ENCODE measurements at places on chromosomes 7 and 10. TPM values are rescaled to one million over a fixed set of nuclear protein-coding genes. Genes with fewer than 3 reads are reported as not detected.

Gene CPA4
- 495 TPM for total RNA-seq

Gene ARHGEF35
- not detected for total RNA-seq

Gene GRID2IP
- 0.22 TPM for total RNA-seq

DNA sequence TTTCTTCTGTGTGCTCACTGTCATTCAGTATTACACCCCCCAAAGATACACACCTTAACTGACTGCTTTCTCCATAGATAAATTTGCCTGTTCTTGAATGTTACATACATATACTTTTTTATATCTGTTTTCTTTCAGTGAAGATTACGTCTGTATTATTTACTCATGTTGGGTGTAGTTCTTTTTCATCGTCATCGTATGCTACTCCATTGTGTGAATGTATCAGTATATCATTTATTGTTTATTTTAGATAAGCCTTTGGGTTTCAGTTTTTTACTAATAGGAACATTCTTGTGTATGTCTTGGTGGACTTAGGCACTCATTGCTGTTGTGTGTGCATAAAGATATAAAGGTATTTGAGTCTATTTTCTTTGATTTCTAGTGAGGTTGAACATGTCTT lies 64.4 kb downstream of the SEPTIN7 start:
- DNase-seq: no peak

DNA sequence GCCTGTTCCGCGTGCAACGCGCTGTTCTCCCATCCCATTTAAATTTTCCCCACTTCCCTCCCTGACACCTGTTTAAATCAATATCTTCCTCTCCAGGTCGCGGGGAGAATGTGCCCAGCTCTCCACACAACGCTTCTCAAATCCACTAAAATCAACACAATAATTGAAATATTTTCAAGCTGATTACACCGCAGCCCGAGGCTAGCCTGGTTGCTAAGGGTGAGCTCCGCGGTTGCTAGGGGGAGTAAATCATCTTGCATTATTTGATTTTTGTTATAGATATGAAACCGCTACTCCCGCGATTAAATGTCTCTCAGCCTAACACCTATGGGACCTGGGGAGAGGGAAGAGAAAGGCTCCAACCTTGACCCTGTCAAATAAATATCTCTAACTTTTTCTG lies 36.2 kb downstream of the UNCX start:
- no peak for DNase-seq

GRCh38 chr7:111835066-111835465 lies 272.8 kb upstream of the IMMP2L start:
- DNase-seq: peak; percentile 68

- peak; percentile 87 for DNase-seq
Measured at GRCh38 chr10:117007080-117007479, 2.1 kb upstream of the SHTN1 start.

GRCh38 chr10:87544721-87545120 lies 40.0 kb downstream of the MINPP1 start:
- DNase-seq: peak; percentile 24

DNA sequence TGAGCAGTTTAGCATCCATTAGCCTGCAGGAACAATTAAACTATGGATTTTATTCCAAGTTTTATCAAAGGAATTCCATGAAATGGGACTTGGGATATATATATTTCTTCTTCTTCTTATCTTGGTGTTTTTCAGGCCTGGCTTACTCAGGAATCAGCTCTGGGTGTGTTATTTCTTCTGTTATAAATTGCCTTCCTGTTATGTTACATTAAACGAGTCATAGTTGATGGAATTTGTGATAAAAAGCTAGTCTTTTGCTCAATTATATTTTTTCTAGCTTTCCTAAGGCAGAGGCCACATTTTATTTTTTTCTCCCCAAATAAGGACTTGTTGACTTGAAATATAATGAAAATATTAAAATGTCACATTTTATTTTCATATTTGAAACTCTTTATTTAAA lies 141.3 kb downstream of the EPC1 start:
- DNase-seq: peak; percentile 34

- DNase-seq: no peak
Measured at GRCh38 chr7:30726296-30727006, 25.5 kb upstream of the INMT start.

DNA sequence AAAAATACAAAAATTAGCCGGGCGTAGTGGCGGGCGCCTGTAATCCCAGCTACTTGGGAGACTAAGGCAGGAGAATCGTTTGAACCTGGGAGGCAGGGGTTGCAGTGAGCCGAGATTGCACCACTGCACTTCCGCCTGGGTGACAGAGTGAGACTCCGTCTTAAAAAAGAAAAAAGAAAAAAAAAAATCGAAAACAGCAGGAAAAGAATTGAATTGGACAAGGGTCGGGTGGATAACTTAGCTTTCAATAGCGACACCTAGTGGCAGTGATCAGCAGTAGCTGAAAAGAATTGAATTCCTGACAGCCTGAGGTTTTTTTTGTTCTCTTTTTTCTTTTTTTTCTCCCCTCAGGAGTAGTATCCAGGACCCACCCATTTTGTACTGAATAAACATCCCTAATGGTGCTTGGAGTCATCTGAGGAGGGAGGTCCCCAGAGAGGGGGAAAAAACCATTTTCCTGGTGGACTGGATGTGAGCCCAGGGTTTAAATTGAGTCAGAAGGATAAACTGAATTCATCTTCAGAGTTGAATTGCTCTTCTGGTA lies 55.1 kb downstream of the CYCS start:
- peak; percentile 87 for DNase-seq

All from A172 (cell line).